ENCODE measurements at places on chromosomes 11 and 22.

DNA sequence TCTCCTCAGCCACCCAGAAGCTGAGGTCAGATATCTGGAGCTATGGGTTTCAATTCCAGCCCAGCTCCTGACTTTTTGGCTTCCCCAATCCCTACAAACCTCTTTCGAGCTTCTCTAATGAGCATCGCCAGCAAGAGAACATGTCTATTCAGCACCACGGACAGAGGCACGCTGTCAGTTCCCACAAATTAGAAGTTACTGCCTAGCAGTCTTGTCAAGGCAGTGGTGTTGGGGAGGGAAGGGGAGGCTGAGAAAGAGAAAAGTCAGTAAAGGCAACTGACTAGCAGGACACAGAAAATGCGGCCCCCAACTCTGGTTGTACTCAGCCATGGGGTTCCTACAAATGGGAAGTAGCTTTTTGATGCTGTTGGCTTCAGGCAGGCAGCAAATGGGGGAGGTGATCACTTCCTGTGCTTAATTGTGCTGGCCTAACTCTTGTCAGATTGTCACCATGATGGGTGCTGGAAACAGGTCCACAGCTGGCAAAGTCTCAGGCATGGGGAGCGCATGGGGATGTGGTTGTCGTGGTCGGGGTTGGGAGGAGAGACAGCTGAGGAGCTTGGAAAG, 205.9 kb downstream of the ST3GAL4 start:
- DNase-seq: peak; percentile 3

- no peak for DNase-seq
Observed at GRCh38 chr22:42076764-42077485, 2.6 kb upstream of the SMDT1 start.

DNA sequence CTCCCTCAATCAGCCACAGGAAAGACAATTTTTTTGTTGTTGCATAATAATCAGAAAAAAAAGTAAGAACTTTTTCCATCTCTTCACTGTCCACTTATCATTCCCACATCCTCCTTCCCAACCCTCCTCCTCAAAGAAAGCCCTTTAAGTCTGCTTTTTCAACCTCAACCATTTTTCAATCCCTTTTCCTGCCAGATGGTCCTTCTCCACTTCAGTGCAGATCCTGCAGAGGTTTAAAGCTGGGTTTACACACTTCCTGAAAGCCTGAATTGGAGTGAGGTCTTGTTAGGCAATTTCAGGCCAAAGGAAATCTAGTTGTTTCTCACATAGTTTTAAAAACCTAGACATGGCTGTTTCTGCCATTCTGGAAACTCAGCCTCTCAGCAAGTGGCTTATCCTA, 78.3 kb downstream of the RPL27A start:
- DNase-seq: no peak

- DNase-seq: no peak
Observed at GRCh38 chr11:69238573-69239351, 55.2 kb upstream of the MYEOV start.

DNA sequence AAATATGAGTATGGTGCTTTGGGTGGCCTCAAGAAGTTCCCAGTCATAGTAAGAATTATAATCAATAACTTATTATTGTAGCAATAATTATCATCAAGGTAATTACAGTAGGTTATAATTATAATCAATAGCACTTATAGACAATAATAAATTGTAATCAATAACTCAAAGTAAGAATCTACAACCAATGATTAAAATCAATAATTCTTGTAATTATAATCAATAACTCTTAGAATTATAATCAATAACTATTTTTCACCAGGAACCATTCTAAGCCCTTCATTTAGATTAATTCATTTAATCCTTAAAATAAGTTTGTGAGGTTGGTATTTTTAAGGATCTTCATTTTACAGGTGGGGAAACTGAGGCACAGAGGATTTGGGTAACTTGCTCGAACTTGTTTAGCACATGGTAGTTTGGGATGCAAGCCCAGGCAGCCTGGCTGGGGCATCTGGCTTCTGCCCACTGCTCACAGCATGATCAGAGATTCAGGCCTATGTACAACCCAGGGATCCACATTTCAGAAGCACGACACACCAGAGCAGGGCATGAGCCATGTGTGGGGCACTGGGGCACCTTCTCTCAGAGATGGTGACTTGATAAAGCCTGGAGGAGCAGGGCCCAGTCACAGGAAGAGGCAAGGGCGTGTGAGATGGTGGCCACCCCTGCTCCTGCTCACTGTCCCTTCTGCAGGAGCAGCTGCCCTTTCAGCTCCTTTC, 46.6 kb downstream of the SLC1A2 start:
- no peak for DNase-seq

DNA sequence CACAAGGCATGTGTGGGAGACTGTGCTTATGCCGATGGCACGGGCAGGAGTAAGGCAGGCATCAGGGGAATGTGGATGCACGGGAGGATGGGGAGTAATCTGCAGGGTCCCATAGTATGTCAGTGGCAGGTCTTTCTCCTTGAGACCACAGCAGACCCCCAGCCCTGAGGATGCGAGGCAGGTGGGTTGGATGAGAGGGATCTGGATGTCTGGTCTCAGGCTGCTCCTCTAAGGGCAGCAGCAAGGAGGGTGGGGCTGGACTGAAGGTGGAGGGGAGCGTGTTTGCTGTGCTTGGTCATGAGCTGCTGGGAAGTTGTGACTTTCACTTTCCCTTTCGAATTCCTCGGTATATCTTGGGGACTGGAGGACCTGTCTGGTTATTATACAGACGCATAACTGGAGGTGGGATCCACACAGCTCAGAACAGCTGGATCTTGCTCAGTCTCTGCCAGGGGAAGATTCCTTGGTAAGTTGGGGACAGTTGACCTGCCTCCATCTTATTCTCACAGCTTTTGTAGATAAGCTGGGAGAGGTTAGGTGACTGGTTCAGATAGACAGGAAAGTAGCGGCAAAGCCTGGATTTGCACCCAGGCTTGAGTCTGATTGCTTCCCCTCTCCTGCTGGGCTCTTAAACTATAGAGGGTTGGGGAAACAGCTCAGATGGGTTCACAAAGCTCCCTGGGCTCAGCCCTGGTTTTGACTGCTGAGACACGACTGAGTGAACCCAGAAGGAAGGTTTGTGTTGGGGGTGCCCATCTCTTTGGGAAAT, at the start of gene APOL1:
Gene APOL1, plus strand, starts transcription at position 380 of the 769 bp plus-strand sequence. CDS start 1,823 bp downstream, outside the sequence.
- no peak for DNase-seq

DNA sequence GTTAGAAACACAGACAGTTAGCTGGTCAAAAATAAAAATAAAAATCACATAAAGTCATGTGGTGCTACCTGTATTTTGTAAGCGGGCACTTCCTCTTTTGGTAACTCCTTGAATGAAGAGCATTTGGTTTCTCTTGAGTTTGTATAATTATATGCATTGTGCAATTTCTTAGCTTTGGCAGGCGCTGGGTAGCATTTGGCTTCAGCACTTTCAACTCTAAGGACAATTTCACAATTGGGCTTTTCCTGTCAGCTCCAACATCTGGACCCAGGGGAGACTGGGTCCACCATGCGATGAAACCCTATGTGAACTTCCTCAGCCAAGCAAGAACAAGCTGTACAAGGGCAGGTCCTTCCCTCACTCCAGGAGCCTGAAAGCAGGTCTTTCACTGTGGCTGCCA, 169.1 kb downstream of the RRAS2 start:
- DNase-seq: no peak

DNA sequence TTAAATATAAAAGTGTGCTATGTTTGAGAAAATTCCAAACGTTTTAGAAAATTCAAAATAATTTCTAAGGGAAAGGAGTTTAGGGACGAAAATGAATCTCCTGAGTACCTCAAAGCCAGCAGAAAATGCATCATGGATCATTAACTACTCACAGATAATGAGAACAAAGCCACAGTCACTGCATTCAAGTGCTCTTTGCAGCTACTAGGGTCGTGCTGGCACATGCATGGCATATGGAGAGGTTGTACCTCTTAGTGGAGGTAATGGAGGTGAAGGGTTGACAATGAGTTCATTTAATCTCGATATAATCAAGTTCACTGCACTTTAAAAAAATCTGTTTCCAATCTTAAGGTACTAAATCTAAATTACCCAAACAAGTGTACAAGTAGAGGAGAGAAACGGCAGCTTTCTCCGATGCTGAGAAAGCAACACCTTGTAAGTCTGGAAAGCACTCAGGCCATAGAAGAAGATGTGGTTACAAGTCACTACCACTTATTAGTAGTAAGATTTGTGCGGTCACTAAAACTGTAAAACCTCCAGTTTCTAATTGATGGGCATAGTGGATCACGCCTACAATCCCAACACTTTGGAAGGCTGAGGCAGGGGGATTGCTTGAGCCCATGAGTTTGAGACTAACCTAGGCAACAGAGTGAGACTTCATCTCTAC, 261.1 kb upstream of the ANO3 start:
- no peak for DNase-seq

GRCh38 chr22:38783095-38783615, 10.8 kb downstream of the DNAL4 start:
- DNase-seq: no peak

- DNase-seq: no peak
Observed at GRCh38 chr11:70616938-70617654, 218.8 kb downstream of the CTTN start.

DNA sequence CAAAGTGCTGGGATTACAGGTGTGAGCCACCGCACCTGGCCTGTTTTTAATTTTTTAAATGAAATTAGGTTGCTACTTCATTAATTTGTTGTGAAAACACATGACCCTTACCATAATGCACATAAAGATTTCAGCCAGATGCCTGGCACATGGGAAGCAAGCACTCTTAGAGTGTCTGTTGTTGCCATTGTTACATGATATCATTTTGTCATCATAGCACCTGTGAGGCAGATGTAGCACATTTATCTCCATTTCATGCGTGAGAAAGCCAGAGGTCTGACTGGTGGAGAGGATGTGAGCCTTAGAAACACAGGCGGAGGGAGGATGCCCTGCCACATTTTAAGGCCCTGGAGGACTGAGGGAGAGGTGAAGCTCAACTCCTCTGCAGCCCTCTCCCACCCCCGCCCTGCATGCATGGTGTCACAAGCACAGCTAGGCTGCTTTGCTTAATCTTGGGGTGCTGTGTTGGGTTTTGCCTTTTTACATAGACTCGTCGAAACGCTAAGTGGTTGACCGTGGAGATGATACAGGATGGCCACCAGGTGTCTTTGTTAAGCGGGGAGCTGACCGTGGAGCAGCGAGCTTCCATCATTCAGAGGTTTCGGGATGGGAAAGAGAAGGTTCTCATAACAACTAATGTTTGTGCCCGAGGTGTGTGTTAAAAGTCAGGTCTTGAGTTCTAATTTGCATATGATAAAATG, 14.0 kb downstream of the DDX25 start:
- DNase-seq: no peak

GRCh38 chr11:45365961-45366618, 79.9 kb upstream of the SYT13 start:
- DNase-seq: no peak

DNA sequence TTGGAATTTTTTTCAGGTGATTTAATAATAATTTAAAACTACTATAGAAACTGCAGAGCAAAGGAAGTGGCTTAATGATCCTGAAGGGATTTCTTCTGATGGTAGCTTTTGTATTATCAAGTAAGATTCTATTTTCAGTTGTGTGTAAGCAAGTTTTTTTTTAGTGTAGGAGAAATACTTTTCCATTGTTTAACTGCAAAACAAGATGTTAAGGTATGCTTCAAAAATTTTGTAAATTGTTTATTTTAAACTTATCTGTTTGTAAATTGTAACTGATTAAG, 3.4 kb downstream of the MALAT1 start:
- no peak for DNase-seq

GRCh38 chr22:32882774-32883530, 81.4 kb downstream of the TIMP3 start:
- no peak for DNase-seq

DNA sequence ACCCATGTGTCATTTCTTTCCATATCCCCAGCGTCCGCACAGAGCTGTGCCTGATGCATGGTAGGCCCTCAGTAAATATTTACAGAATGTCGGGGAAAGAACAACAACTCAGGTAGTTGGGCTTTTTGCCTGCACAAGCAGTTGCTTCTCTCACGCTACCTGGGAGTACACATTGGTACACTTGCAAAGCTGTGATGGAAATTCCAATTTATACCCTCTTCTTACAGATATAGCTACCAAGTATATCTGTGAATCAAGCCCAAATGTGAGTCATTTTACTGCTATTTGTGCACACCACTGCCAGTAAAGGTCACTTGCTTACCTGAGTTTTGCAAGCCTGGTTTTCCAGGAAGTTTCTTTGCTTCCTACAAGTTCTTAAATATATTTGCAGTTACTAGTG, 333.0 kb upstream of the NARS2 start:
- DNase-seq: no peak

GRCh38 chr11:33564856-33565453, 135.7 kb downstream of the C11orf91 start:
- no peak for DNase-seq

DNA sequence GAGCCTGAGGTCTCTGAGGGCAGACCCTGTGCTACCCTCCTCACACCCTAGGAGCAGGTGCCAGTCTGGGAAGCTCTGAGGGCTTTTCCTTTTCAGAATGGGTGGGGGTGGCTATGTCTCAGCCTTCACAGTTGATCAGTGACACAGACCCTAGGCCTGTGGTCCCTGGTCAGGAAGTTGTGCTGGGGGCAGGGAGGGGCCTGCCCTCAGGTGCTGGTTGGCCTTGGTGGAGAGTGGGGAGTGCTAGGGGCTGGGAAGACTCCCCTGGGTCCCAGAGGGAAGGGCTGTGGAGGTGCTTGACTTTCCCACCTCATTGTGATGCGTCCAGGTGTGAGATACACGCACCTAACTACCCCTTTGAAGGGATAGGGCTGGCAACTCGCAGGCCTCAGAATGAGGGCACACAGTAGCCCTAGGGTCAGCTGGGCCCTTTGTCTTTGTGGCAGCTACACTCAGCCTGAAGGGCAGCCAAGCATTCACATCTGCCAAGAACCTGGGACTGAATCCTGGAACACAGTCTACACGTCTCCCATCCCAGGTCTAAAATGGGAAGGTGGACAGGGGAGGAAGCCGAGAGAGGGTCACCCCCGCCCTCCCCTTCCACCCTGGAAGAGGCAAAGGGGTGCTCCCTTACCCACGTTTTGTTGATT, 31.2 kb upstream of the ATXN10 start:
- no peak for DNase-seq

- no peak for DNase-seq
Observed at GRCh38 chr11:108620958-108621772, 27.6 kb upstream of the EXPH5 start.

GRCh38 chr11:62721994-62722393, 5.3 kb downstream of the HNRNPUL2 start:
- no peak for DNase-seq

GRCh38 chr22:25697181-25697664, 44.8 kb upstream of the MYO18B start:
- no peak for DNase-seq

- no peak for DNase-seq
Observed at GRCh38 chr11:28104984-28105383, 3.0 kb downstream of the KIF18A start.

Measured in activated CD4-positive, alpha-beta T cell treated with anti-CD3 and anti-CD28 coated beads, Interleukin-2, amount 50 U/mL, for 1 hour (primary cell).